Breast epithelium (tissue), 4 donors: ENCODE measurements at places on chromosomes 2 and 18. TPM values are rescaled to one million over a fixed set of nuclear protein-coding genes. Genes with fewer than 3 reads are reported as not detected.

The MRO gene
- 3.0 TPM for total RNA-seq

The MAP3K19 gene
- not detected for total RNA-seq

The RPIA gene
- total RNA-seq: 9.9 TPM

The IL36G gene
- not detected for total RNA-seq

The SPAG16 gene
- total RNA-seq: 25.3 TPM

The UGT1A5 gene
- total RNA-seq: not detected

The ALKAL2 gene
- 10.1 TPM for total RNA-seq

The SPR gene
- total RNA-seq: 46.2 TPM
